ENCODE measurements at places on chromosomes 11 and 22.

GRCh38 chr11:125930076-125930450 lies 15.8 kb upstream of the VSIG10L2 start:
- no peak for DNase-seq

- DNase-seq: no peak
Observed at GRCh38 chr11:69461272-69461962, 20.0 kb upstream of the LINC01488 start.

- no peak for DNase-seq
Observed at GRCh38 chr11:110133160-110133559, 40.0 kb downstream of the ZC3H12C start.

DNA sequence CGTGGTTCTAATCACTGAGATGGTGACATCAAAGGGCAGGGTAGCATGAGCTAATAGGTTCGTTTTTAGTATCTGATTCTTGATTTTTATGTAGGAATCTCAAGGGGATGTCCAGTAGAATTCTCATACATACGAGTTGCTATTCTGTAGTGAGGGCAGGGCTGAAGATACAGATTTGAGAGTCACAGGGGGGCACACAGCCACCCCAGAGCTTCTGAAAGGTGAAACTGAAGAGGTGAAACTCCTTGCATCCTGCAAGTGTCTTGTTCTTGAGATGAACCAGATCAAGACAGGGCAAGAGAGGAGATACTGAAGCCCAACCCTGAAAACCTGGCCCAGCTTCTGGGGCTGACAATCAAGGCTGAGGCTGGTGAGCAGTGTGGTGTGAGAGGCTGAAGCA lies 35.6 kb upstream of the TMEM123 start:
- DNase-seq: no peak

DNA sequence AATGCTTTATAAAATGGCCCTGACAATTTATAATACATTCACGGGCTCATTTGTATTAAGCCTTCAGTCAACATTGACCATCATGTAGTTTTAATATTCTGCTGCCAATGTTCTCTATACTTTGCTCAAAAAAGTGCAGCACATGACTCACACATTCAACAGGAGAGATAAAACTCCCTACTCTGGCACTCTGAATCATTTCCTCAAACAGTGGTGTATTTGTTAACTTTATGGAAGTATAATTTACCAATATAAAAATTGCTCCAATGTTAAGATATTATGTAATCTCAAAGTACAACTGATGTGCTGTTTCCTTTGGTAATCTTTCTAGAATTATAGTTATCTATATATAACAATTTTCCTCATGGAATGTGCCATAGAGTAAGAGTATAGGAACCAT lies 39.9 kb downstream of the MAML2 start:
- no peak for DNase-seq
